Ascending aorta (tissue), 2 donors: ENCODE measurements at places on chromosomes 2 and 18.

GRCh38 chr2:5980450-5981190 lies 288.4 kb downstream of the SOX11 start:
- DNase-seq: no peak

GRCh38 chr2:106956879-106957278 lies 70.9 kb upstream of the ST6GAL2 start:
- no peak for DNase-seq

- no peak for DNase-seq
Observed at GRCh38 chr2:217688494-217688893, 314.3 kb downstream of the TNS1 start.

GRCh38 chr2:156333951-156334495 lies 1.5 kb upstream of the NR4A2 start:
- DNase-seq: no peak

DNA sequence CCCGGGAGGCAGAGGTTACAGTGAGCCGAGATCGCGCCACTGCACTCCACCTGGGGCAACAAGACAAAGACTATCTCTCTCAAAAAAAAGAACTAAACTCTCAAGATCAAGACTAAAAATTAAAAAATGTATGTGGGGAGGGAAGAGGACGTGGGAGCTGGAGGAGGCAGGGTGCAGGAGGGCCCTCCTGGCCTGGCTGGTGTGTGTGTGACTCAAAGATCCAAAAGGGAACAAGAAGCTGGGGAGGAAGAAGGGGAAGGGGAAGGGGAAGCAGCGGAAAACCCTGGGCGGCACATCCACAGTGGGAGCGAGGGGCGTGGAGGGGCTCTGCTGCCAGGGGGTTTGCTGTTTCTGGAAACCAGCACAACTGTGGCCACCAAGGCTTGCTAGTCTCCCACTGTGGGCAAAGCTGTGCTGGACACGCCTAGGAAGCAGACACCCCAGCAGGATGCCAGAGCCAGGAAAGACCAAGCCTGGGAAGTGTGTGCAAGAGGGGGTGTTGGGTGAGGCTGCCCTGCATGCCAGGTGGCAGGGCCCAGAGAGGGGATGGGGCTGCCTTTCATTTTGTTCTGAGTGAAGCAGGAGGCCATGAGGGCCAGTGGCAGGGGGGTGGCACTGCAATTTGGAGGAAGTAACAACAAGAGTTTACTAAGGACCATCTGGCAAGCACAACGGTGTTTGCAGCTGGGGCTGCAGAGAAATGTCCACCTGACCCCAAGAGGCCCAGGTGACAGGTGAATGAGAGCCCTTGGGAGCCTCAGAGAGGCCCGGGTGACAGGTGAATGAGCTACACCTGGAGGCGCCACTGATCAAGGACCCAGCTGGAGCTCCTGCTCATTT lies 44.5 kb downstream of the ANO7 start:
- DNase-seq: no peak

- no peak for DNase-seq
Observed at GRCh38 chr2:155377266-155377680, 678.8 kb downstream of the KCNJ3 start.

- DNase-seq: no peak
Observed at GRCh38 chr2:36698993-36699392, 2.5 kb downstream of the VIT start.

DNA sequence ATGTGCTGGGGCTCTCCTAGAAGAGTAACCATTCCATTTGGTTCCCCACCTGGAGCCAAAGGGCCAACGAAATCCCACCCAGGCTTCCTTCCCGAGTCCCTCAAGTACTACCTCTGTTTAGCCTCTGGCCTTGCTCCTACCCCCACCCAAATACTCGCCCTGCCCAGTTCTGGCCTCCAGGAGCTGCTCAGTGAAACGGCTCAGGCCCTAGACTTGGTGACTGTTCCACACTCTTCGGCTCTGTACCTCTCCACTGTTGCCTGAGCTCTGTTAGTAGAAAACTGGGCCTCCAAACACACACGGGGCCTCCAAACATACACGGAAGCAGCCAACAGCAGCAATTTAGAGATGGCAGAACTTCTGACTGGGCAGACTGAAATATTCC lies 4.2 kb downstream of the OTX1 start:
- no peak for DNase-seq
